Activated CD4-positive, alpha-beta T cell treated with anti-CD3 and anti-CD28 coated beads, Interleukin-2, amount 50 U/mL, for 16 hours (primary cell): ENCODE measurements at places on chromosomes 4 and X.

DNA sequence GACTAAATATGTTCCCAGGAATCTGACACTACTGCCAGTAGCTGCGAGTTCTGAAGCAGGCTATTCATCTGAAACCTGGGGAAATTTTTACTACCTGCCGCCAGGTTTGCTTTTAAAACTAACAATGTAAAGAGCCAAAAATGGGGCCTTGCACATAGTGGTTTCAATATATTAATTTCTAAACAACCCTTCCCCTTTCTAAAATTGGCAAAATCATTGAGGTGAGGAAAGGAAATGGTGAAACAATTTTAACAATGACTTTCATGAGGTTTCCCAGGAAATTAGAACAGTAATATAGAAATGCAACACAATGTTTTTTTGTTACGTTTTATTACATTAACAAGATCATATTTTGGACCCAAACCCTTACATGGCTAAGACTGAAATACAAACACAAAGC lies 21.3 kb downstream of the FANCB start:
- no peak for DNase-seq

DNA sequence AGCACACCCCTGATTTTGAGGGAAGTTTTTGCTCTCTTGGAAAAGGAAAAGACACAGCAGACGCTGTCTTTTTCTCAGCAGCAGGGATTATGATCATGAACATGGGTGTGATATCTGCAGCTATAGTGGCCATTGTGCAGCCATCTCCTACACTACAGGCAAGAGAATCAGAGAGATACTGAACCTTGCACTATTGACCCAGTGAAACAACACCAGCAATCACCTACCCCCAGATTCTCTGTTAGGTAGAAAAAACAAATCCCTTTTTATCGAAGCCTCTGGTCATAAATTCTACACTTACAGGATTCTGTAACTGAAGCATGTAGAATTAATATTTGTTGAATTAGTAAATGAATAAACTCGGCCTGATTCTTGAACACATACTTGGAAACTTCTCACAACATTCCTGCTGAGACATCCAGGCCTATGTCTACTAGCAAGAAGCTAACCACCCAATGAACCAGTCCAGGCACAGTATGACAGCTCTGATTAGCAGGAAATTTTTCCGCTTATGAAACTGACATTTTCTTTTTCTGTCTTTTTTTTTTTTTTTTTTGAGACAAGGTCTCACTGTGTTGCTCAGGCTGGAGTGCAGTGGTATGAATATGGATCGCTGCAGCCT lies 5.0 kb upstream of the AFAP1 start:
- no peak for DNase-seq

DNA sequence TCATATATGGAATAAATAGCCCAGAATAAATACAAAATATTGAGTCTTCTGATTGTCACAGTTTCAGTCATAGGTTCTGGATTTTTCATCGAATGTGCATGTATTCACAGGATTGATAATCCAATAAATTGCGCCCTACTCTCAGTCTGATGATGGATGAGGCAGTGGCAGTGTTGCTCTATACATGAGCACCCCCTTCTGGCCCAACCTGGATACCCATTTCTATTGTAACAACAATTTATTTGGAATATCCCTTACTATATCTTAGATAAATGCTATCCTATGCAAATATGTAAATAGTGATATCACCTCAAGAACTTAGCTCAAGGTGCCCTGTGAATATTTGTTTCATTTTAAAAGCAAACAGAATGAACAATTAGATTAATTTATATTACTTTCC lies 733.7 kb upstream of the PABPC4L start:
- DNase-seq: no peak

DNA sequence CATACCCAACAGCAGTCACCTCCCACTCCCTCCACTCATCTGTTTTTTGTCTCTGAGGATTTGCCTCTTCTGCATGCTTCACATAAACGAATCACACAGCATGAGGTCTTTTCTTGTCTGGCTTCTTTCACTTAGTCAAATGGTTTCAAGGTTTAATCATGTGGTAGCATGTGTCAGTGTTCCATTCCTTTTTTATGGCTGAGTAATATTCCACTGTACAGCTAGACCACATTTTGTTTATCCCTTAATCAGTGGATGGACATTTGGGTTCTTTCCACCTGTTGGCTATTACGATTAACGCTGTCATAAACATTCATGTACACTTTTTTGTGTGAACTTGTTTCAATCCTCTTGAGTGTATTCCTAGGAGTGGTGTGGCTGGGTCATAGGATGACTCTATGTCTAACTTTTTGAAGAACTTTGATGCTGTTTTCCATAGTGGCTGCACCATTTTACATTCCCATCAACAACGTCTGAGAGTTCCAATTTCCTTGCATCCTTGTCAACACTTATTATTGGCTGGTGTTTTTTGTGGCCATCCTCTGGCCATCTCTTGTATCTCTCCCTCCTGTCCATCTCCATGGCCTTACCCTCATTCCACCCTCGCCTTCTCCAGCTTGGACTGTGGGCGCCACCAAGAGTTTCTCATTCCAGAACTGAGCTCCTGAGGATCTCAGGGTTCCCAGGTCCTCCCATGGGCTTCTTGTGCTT lies 12.4 kb upstream of the NSG1 start:
- no peak for DNase-seq

DNA sequence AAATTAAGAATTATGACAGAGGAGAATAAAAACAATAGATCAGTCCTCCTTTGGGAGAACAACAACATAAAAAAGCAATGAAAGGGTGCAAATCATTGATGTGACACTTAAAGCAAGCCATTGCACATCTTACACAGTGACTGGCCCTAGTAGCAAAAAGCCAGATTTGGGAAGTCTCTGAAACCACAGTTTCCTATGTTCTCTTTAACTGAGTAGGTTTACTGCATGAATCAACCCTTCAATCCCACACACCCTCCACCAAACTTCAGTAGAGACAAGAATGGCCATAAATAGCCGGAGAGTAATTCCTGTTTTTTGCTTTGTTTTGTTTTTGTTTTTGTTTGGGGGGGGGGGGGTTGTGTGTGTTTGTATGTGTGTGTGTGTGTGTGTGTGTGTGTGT lies 180.8 kb downstream of the VEGFC start:
- no peak for DNase-seq

GRCh38 chr4:89129080-89129640 lies 17.8 kb downstream of the TIGD2 start:
- no peak for DNase-seq

GRCh38 chr4:86160426-86160825 lies 199.4 kb downstream of the MAPK10 start:
- DNase-seq: no peak

- DNase-seq: no peak
Observed at GRCh38 chr4:108087293-108087967, 81.3 kb downstream of the LEF1 start.

DNA sequence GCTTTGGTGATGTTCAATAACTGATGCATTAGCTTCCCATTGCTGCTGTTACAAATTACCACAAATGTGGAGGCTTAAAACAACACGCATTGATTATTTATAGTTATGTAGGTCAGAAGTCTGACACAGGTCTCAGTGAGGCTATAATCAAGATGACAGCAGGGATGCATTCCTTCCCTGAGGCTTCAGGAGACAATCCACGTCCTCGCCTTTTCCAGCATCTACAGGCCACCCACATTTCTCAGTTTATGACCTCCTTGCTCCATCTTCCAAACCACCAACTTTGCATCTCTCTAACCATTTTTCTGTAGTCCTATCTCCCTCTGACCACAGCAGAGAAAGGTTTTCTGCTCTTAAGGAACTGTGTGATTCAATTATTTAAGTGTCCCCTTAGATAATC lies 92.5 kb downstream of the GASK1B start:
- no peak for DNase-seq

DNA sequence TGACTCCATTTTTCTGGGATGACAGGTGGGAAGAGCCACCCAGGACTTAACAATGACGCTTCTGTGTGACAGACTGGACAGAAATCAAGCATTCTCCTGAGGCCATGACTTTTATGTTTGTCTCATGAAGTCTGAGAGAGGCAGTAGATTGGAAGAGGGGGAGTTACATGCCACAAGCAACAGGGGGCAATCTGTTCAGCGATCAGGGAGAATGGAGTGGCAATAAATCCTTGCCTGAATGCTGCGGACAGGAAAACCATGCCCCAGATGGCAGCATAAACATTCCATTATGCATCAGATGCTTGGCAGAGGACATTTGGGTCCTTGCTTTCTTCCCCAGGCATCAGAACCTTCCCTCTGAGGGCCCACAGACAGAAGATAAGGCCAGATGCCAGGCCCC lies 312.4 kb upstream of the DIPK2B start:
- DNase-seq: no peak

DNA sequence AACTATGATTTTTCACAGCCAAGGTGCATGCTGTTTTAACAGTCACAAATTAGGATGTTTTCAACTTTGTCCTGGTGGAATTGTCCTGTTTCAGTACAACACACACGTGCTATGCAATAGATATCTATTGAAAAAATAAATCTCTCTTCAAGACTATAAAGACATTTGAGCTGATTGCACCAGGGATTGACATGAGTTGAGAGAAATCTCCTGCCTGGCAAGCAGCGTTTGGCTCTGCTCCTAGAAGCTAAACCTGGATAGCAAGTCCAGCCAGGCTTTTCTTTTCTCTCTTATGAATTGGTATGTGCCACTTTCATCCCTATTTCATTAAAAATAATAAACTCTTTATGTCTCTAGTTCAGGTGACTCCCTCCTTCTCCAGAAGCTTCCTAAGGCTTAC lies 16.6 kb upstream of the NPNT start:
- DNase-seq: no peak

GRCh38 chrX:9687899-9688298 lies 77.7 kb downstream of the GPR143 start:
- DNase-seq: no peak

- no peak for DNase-seq
Observed at GRCh38 chr4:22391551-22391950, 124.3 kb downstream of the ADGRA3 start.

DNA sequence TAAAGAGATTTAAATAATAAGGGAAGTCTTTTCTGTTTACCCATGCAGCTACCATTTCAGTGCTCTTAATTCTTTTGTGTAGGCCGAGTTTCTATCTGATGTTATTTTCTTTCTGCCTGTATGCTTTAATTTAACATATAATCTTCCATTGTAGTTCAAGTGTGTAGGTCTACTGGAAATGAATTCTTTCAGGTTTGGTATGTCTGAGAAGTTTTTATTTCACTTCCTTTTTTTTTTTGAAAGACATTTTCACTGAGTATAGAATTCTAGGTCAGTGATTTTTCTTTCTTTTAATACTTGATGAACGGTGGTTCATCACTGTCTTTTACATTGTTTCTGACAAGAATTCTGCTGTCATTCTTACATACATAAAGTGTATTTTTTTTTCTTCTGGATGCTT lies 42.1 kb downstream of the VAMP7 start:
- no peak for DNase-seq

GRCh38 chr4:19038231-19038630 lies 1016.7 kb upstream of the LCORL start:
- no peak for DNase-seq

DNA sequence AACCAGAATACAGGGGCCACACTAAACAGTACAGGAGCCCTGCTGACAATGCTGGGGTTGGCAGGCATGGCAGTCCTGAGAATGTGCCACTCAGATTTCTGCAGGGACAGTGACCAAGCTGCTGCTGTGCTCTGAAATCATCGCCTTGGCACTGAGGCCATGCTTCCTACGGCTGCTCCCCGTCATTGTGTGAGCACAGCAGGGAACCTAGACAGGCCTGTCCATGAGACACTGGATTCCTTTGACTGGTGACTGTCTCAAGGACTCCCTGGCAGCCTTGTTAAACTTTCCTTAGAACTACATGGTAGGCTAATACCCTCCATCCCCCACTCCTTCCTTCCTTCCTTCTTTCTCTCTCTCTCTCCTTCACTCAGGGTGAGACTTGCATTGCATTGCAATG lies 111.4 kb downstream of the LUZP4 start:
- DNase-seq: no peak

DNA sequence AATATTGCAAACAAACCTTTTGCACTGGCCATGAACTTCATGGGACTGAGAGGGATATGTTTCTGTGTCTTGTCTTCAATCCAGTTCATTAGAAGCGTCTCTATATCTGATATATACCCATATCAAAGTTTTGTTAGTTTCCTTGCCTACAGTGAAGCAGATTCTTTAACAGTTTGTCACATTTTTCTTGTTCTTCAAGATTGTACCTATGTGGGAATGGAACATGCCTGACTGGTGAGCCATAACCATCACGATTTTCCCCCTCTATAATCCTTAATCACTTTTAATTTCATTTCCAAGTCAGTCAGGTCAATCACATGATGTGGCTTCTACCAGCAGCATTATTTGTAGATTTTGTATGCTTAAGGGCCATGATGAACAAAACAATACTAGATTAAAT lies 197.1 kb upstream of the PDE5A start:
- DNase-seq: no peak

DNA sequence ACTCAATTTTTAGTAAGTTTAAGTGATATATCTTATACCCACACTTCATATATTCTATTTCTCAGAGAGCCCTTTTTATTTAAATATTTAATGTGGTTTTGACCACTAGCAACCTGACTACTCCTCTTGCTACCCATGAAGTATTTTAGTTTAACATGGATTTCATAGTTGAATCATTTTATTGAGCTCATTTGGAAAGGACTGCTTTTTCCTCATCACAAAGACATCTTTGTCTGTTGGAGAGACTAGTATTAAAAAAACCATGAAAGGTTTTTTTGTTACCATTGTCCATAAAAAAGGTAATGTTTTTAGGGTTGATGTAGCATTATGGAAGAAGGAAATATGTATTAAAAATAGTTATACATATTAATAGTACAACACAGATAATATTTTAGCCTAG lies 139.5 kb downstream of the RAPGEF2 start:
- DNase-seq: no peak

DNA sequence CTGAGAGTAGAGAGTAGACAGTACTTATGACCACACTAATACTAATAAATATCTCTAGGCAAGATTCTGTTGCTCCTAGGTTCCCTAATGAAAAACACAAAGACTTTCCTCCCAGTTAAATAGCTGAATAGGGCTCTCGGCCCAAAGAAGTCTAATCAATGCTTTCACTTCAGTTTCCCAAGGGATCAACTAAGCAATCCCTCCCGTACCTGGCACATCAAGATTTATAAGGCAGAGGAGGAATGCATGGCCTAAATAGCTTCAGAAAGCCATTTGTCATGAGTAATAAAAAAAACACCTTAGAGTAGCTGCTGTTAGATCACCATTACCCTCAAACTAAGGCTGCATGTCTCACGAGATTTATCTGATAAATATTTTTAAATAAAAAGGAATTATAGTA lies 56.8 kb upstream of the EXOC1L start:
- no peak for DNase-seq

- no peak for DNase-seq
Observed at GRCh38 chr4:189656641-189657040, 284.0 kb upstream of the FRG1 start.
